ENCODE measurements at places on chromosomes 3 and 15. TPM values are rescaled to one million over a fixed set of nuclear protein-coding genes. Genes with fewer than 3 reads are reported as not detected.

GRCh38 chr3:197450810-197451209 lies 105.0 kb downstream of the BDH1 start:
- no peak for DNase-seq

- no peak for DNase-seq
Observed at GRCh38 chr15:67142092-67142766, 76.8 kb downstream of the SMAD3 start.

DNA sequence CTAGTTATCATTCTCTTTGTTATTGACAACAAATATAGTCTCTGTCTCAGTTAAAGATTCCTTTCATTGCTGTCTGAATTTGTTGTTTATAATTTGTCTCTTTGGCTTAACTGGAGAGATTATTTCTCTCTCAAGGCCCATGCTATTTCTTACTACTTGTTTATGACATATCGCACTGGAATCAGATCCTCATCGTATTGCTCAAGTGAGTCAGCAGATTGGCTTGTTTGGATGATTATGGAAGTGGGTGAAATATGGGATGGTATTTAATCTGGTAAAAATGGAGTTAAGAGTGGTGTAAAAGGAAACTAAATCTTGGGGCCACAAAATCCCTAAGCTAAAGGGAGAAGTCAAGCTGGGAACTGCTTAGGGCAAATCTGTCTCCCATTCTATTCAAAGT lies 613.1 kb downstream of the SI start:
- DNase-seq = no peak

DNA sequence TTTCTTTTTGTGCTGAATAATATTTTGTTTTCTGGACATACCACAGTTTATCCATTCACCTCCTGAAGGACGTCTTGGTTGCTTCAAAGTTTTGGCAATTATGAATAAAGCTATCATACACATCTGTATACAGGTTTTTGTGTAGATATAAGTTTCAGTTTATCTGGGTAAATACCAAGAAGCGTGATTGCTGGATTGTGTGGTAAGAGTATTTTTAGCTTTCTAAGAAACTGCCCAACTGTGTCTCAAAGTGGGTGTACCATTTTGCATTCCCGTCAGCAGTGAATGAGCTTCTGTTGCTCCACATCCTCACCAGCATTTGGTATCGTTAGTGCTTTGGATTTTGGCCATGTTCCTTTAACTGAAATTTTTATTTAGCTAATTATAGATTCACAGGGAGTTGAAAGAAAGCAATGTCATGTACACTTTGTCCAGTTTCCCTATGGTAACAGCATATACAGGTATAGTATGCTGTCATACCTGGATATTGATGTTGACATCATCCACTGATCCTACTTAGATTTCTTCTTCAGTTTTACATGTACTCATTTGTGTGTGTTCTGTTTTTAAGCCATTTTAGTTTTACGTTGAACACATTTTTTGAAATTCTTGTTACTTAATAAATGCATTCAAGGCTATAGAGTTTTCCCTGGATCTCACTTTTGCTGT lies 11.9 kb downstream of the ARID3B start:
- DNase-seq = no peak

- DNase-seq = no peak
Observed at GRCh38 chr3:25781145-25781757, 2.0 kb downstream of the NGLY1 start.

SPTBN5 gene
- total RNA-seq = 0.51 TPM
